ENCODE measurements at places on chromosomes 16 and 17.

- DNase-seq = no peak
Measured at GRCh38 chr17:16243801-16244567, 27.0 kb downstream of the PIGL start.

- DNase-seq = no peak
Measured at GRCh38 chr17:10681866-10682446, 15.4 kb downstream of the SCO1 start.

GRCh38 chr17:3956327-3956957 is 7.8 kb downstream of the ATP2A3 start:
- DNase-seq = no peak

DNA sequence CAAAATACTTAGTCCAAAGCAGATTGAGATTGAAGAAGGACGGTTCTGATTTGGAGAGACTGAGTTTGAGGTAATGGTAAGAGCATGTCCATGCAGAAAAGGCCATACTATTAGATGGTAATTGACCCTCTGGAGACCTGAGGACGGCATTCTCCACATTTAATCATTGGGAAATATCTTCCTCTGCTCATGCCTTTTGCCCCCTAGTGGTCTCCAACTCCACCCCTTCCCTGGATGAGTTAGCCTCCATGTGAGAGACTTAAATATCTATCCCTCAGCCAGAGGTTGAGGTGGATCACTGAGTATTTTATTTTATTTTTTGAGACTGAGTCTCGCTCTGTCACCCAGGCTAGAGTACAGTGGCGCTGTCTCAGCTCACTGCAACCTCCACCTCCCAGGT is 10.4 kb upstream of the OR3A1 start:
- DNase-seq = no peak

- no peak for DNase-seq
Measured at GRCh38 chr17:57993471-57994365, 5.7 kb upstream of the VEZF1 start.

GRCh38 chr17:62870030-62870541 is 62.0 kb upstream of the MARCHF10 start:
- DNase-seq = peak; percentile 55

DNA sequence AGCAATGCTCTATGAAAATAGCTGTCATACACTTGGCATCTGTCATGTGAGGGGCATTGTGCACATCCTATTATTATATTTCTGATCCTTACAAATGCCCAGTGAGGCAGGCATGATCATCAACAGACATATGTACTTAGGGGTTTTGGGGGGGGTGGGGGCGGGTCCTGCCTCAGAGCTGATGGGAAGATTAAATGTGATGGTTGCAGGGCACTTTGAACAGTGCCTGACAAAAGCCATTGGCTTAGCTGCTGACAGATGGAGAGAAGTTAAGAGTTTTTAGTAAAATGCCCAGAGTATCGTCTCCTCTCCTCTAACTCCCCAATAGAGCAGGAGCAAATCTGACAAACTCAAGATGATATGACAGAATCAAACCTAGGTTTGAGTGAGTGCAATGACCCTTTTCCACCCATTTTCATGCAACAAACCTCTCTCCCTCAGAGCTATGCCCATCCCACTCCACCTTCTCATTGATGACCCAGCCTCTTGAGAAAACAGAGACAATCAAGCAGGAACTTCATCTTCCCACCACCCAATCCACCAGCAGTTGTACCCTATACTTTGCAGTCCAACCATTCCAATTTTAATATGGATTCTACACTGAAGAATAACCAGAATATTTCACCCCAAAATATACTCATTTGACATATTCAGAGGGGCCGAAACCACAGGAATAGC is 4.8 kb downstream of the KLHL11 start:
- no peak for DNase-seq

DNA sequence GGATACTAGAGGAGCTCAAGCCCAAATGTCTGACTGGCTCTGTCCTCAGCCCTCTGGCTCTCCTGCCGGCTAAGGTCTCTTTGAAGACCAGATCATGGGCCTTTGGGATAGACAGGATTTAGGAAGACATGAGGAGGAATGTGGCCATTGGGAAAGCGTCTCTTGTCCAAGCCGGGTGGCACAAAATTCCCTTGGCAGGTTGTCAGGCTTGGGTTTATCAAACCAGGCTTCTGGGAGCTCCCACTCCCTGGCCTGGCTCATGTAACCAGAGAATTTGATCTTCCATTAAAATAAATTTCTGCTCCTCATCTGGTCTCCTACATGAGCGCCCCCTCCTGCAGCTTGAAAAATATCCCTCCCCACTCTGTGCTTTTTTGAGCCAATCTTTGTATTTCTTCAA is 71.1 kb downstream of the IRX3 start:
- DNase-seq = no peak

GRCh38 chr17:75727391-75727790 is 6.1 kb downstream of the ITGB4 start:
- no peak for DNase-seq

DNA sequence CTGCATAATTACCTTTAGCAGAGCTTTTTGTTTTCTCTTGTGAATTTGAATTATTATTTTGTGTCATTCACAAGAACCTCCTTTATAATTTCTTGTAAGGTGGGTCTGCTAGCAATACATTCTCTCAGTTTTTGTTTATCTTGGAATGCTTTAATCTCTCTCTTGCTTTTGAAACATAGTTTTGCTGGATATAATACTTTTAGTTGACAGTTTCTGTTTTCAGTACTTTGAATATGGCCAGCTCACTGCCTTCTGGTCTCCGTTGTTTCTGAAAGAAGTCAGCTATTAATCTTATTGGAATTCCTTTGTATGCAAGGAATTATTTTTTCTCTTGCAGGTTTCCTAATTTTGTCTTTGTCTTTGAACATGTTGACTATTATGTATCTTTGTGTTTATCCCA is 167.0 kb downstream of the MAP2K4 start:
- no peak for DNase-seq

DNA sequence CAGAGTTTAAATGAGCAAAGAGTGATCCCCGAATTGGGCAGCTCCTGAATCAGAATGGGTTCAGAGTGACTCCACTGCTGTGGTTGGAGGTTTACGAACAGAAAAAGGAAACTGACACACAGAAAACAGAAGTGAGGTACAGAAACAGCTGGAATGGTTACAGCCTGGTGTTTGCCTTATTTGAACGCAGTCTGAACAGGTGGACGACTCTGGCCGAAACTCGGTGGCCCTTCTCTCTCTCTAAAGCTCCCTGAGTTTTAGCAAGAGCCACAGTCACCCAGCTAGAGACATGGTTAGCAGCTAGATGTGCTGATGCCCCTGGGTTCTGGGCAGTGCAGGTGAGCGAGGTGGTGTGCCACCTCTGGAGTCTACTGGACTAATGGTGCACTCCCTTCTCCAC is 54.2 kb upstream of the ATP2A3 start:
- no peak for DNase-seq

- DNase-seq = no peak
Measured at GRCh38 chr16:68069511-68070248, 15.5 kb upstream of the NFATC3 start.

DNA sequence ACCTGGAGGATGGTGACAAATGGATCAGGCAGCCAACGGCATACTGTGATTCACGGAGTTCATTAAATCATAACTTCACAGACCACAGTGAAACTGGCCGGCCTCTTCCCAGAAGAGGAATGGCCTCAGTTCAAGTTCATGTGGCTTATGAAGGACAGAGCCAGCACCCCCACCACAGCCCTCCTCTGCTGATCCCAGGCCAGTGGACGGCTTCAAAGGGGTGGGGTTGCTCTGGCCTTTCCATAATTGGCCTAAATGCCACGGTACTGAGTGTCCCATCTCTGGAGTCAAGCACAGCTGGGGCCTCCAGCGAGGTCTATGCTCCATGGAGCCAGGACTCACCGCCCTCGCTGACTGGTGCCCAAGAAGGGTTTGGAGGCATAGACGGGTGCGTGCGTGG is 21.4 kb downstream of the GALNS start:
- no peak for DNase-seq

- DNase-seq = no peak
Measured at GRCh38 chr16:10266809-10267208, 84.6 kb upstream of the GRIN2A start.

DNA sequence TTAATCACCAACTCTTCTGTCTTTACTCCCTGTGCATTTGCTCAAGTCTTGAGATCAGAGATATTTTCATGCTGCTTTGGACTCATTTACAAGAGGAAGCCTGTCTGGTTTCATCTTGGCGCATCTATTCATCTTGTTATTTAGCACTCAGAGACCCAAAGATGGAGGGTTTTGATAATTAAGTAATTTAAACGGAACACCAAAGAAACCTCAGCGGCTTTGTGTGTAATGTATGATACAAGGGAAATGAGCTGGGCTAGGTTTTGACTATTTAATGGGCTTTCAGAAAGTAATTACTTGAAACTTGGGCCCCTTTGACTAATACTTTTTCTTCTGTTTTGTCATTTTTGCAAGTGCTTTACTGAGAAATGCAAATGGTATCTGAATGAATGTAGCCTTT is 66.2 kb upstream of the CACNG3 start:
- DNase-seq = no peak

DNA sequence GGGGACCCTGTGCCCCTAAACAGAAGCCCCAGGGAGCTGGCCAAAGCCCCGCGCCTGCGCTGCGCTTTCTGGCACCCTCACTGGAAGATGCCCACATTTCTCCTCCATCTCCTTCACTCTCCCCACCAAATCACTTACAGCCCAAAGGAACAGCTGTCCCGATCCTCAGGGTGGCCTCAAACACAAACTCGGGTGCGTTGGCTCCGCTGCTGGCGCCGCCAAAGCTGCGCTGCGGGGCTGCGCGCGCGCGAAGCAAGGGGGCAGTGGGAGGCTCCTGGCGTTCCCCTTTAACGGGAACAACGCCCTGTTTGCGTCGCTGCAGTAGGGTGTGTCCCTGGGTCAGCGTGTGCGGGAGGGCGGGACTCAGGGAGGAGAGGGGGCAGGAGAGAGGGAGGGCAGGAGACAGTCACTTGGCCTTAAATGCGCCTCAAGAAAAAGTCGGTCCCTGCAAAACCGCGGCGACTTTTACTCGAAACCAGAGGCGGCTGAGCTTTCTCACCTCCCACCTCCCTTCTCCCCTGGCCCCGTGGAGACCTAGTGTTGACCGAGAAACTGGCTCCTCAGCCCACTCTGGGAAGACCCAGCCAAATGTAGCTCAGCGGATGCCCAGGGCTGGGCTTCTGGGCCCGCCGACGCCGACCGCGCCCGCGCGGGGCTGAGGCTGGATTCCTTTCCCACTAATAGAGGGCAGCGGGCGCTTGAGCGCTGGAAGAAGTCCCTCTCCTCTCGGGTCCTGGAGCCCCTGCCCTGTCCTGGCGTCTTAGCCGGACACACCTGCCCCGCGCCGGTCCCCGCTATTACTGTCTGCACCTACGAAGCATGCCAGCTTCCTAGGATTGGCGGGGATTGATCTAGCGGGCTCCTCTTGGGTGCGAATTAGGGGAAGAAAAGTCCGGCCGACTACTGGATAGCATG is 2.6 kb downstream of the PMP22 start:
- peak; percentile 46 for DNase-seq

GRCh38 chr17:49342575-49342936 is 19.5 kb downstream of the ZNF652 start:
- no peak for DNase-seq

DNA sequence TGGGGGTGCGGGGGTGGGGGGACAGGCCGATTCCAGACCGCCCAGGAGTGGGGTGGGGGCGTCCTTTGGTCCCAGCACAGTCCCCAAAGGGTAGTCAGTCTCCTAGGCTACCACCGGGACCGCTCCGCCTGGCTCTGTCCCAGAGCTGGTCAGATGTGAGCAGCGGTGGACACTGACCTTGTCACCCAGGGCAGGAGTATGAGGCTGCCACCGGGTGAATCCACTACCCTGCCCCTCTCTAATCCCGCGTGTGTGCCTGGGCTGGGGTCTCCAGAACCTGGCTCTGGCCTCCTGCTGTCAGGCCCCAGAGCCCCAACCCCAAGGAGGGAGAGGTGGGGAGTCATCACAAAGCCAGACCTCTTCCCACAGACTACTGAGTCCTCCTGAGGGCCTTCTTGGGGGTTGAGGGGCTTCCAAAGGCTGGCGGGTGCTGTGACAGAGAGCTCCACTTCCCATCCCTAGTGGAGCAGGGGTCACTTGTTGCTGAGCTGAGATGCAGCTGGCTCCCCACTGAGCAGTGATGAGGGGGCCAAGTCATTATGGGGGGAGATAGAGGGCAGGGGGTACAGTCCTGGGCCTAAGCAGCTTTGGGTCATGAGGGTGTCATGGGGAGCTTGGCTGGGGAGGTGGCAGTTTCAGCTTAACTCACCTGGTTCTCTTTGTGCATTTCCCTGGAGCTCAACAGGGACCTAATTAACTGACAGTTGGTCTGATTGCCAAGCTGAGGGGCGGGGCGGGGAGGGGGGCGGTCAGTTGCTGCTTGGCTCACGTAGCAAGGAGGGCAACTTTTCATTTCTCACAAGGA is 1.2 kb downstream of the PPP1R1B start:
- DNase-seq = no peak

- DNase-seq = no peak
Measured at GRCh38 chr17:17112628-17113200, 70.5 kb downstream of the MPRIP start.

DNA sequence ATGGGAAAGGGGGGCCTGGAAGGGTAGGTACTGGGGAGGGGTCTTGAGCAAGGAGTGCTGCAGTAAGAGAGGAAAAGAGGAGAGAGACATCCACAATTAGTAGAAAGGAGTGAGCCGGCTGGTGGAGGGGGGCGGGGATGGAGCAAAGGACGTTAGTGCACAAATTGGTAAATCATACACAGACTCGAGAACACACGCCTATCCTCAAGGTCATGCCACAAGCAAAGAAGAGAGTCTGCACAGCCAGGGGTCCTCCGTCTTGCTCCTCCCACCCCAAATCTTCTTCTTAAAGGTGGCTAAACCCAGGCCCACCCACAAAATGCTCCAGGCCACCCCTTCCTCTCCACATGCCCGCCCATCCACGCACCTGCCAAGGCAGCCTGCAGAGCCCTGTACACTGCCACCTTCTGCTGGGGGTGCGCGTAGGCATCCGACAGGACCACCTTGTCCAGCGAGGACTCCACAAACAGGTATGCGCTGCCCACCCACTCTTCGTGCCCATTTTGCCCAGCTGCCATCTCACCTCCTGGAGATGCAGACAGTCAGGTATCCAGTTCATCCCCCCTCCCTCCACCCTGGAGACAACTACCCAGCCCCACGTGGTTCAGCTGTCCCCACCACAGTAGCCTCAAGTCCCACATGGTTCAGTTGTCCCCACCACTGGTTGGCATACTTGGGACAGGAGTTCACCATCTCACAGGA is 3.4 kb downstream of the TRADD start:
- DNase-seq = no peak

- DNase-seq = no peak
Measured at GRCh38 chr17:39772987-39773934, 35.5 kb downstream of the GRB7 start.

GRCh38 chr16:30927789-30928378 is 4.5 kb downstream of the FBXL19 start:
- DNase-seq = no peak

- DNase-seq = peak; percentile 28
Measured at GRCh38 chr16:24309258-24310142, 53.4 kb downstream of the CACNG3 start.

GRCh38 chr16:88815227-88815626 is 3.5 kb upstream of the APRT start:
- DNase-seq = no peak

- DNase-seq = no peak
Measured at GRCh38 chr17:82860606-82861392, 21.0 kb upstream of the ZNF750 start.

GRCh38 chr17:36761203-36761950 is 160.0 kb downstream of the MRM1 start:
- no peak for DNase-seq

- no peak for DNase-seq
Measured at GRCh38 chr17:10870336-10871050, 32.6 kb upstream of the PIRT start.

Data from RWPE1 (cell line).